ENCODE measurements at places on chromosomes 12 and 14.

- no peak for DNase-seq
These were observed 32.7 kb downstream of the CCDC175 start for GRCh38 chr14:59543873-59544272.

DNA sequence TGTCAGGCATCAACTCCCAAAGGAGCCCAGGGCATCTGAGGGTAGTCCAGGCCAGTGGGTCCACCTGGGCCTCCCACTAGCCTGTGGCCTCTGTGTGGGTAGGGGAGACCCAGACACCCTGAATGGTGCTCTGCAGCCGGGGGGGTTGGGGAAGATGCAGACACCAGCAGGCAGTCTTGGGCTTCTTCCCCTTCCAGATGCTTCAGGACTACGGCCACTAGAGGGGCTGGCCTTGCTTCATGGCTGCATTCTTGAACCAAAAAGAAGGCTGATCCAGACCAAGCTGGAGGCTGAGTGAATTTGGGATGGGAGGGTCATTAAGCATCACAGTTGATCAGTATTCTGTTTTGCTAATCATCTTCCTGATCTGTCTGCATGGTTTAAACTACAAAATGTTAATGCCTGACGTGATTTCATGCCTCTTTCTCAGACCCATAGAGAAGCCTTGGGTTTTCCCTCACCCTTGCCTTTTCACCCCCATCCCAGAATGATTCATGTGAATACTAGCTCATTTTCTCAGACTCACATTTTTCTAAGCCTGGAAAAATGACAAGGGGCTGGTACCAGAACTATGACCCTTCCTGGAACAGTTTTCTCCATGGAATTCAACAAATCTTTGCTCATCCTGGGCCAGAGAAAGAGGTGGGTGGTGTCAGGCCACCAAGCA is 134.2 kb downstream of the NTF3 start:
- DNase-seq = no peak

DNA sequence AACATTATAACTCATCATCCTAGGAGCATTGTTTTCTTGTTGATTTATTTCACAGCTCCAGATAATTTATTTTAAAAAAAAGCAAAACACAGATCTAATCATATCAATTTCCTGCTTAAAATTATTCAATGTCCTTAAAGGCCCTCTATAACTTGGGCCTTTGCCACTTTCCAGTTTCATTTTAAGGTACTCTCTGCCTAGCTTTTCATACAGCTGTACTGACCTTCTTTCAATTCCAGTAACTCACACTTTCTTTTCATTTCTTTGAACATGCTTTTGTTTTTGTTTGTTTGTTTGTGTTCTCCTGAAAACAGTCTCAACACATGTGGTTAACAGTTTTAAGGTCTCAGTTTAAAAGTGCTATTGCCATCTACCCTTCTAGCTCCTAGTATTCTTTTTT is 281.9 kb downstream of the ACSS3 start:
- no peak for DNase-seq

- no peak for DNase-seq
These were observed 557.2 kb downstream of the BCL11B start for GRCh38 chr14:98714626-98715425.

GRCh38 chr12:114661245-114661644 is 22.7 kb downstream of the TBX3 start:
- DNase-seq = no peak

DNA sequence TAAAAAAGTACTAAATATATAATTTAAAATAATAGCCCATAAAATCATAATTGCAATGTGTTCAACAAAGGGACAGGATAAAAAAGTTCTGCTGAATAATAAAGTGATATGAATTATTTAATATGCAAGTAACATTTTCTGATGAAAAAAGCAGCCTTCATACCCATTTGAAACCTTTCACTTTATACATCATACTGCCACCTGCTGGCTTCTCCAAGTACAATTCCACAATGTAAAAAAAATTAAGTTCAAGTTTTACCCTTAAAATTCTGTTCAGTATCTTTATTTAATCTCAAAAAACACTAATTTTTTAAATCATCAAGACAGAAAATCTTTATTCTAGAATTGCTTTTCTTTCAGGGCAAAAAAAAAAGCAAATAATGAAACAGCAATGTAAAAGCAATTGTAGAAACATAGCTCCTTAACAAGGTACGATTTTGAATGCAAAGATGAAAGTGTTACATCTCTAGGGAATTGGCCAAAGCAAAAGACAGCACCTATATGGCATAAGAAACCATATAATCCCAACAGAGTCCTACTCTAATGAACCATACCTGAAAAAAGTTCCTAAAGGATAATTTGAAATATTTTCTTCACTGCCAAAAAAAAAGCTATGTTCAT is 15.0 kb downstream of the MDM1 start:
- DNase-seq = no peak

- DNase-seq = no peak
These were observed 72.4 kb upstream of the CHST11 start for GRCh38 chr12:104384141-104384880.

GRCh38 chr12:64142784-64143183 is 79.3 kb downstream of the KICS2 start:
- DNase-seq = no peak

- DNase-seq = no peak
These were observed 380.3 kb upstream of the PDE3A start for GRCh38 chr12:19988001-19988400.

- DNase-seq = no peak
These were observed 95.2 kb upstream of the HMGA2 start for GRCh38 chr12:65728848-65729793.

GRCh38 chr14:96309133-96309895 is 53.3 kb downstream of the BDKRB1 start:
- DNase-seq = no peak

DNA sequence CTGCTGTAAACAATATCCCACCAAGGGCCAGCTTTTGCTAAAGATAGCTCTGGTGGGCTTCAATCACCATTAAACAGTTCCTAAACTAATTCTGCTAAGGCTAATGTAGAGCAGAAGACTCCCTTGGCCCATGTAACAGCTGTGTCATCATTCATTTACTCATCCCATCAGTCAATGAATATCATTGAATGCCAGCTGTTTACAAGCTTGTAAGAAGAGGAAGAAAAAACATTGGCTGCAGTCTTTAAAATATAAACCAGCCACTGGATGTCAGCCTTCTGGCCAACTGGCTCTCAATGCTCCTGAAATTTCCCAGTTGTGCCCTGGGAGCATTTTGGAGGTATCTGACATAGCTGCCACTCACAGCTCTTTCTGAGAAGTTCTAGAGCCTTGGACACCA is 18.0 kb upstream of the MAP3K9 start:
- no peak for DNase-seq

DNA sequence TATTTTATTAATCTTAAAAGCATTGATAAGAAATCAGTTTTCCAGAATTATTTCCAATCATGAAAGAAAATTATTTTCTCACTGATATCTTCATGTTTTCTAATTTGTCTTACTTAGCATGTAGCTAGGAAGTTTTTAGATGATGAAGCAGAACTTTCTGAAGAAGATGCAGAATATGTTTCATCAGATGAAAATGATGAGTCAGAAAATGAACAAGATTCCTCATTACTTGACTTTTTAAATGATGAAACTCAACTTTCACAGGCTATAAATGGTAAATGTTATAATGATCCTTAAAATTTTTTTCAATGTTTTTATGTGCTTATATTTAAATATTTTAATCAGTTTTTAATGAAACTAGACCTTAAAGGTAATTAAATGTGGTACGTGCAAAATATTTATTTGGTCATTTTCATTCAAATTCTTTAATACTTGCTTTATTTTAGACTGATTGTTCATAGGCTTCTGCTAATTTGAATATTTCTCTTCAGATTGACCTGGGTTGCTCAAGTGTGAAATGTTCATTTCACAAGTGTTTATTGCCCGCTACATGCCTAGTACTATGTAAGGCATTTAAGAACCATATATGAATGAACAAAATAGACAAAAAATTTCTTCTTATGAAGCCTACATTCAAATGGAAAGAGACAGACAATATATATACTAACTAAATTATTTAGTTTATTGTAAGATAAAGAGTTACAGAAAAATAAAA is 49.5 kb downstream of the FANCM start:
- DNase-seq = no peak

DNA sequence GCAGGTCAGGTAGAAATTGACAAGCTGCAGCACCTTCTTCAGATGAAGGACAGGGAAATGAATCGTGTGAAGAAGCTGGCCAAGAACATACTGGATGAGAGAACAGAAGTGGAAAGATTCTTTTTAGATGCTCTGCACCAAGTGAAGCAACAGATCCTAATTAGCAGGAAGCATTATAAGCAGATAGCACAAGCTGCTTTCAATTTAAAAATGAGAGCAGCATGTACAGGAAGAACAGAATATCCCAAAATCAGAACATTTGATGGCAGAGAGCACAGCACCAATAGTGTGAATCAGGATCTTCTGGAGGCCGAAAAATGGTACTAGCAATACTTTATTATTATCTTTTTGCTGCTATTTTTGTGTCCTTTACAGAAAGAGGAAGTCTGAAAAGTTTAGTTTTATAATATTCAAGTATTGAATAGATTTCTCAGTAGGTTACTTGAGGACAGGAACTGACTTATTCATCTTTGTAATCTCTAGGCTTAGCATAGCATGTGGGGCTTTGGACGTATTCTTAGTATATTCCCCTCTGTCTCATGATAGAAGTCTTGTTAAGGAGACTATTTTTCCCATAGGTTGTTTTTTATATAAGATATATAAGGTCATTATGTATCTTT is 30.8 kb downstream of the BBOF1 start:
- no peak for DNase-seq

GRCh38 chr14:102498678-102499265 is 10.8 kb downstream of the ANKRD9 start:
- no peak for DNase-seq

DNA sequence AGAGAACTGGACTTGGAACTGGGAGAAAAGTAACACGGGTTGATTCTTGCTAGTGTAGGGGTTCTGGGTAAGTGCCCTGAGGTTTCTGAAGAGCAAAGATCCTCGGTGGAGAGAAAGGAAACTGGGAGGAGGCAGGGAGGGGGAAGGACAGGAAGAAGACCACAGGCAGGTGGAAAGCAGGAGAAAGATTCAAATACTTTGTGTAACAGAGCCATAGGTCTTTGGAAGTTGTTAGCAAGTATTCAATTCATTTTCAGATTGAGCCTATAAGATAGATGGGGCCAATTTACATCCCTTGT is 1.3 kb downstream of the PNP start:
- DNase-seq = no peak

DNA sequence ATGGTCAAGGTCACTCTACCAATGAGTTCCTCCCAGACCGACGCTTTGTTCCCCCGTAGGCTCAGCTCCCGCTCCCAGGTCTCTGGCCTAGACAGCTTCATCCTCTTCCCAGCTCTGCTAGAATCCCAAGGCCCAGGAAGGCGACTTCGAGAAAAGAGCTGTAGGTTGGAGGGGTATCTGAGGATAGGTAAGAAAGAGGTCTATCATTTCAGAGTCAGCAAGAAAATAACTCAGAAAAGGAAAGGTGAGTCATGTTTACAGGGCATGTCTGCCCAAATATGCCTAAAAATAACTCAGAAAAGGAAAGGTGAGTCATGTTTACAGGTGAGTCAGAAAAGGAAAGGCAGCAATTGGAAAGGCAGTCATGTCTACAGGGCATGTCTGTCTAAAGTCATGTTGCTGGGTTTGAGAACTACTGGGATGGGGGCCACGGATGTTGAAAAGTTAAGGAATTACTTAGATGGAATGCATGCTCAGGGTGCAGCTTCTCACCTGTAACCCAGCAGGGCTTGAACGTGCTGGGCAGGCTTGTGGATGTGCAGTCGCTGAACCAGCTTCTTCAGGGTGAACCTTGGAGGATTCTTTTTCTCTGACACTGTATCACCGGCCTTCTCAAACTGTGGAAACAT is 12.2 kb downstream of the TEP1 start:
- no peak for DNase-seq

- DNase-seq = no peak
These were observed 58.9 kb downstream of the ARF6 start for GRCh38 chr14:49951691-49952345.

- DNase-seq = no peak
These were observed 182.9 kb upstream of the GZMB start for GRCh38 chr14:24816929-24817211.

DNA sequence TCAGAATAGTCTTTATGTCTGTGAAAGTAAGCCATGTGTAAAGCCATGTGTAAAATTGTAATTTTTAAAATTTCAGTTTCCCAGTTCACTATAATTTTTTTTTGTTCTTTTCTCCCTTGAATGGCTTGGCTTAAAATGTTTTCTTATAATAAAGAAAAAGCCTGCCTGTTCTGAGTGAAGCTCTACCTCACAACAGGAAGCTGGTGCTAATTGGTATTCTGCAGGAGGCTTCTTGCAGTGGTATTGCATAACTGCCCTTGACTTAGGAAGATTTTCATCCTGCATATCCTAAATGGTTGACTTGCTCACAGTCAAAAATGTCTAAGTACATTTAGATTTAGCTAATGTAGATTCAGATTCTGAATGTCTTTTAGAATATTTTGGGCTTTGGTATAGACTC is 49.5 kb downstream of the ATP2A2 start:
- no peak for DNase-seq

- DNase-seq = no peak
These were observed 195.1 kb downstream of the CHST11 start for GRCh38 chr12:104651811-104652210.

DNA sequence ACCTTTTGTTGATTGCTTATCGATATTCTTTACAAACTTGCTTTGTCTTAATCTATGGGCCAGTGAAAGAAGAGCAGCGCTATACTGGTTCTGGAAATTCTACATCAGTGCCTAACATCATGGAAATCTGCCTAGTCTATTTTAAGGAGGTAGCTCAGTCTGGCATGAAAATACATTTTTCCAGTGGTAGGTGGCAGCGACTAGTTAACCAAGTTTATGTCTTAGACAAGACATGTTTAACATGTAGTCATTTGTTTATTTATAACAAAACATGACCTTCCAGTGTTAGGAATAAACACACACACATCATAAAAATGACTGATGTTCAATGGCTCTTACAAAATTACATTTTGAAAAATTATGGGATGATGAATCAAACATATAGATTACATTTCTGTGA is 336.0 kb upstream of the SOX5 start:
- DNase-seq = no peak

GRCh38 chr12:40099423-40099853 is 6.4 kb downstream of the SLC2A13 start:
- DNase-seq = no peak

DNA sequence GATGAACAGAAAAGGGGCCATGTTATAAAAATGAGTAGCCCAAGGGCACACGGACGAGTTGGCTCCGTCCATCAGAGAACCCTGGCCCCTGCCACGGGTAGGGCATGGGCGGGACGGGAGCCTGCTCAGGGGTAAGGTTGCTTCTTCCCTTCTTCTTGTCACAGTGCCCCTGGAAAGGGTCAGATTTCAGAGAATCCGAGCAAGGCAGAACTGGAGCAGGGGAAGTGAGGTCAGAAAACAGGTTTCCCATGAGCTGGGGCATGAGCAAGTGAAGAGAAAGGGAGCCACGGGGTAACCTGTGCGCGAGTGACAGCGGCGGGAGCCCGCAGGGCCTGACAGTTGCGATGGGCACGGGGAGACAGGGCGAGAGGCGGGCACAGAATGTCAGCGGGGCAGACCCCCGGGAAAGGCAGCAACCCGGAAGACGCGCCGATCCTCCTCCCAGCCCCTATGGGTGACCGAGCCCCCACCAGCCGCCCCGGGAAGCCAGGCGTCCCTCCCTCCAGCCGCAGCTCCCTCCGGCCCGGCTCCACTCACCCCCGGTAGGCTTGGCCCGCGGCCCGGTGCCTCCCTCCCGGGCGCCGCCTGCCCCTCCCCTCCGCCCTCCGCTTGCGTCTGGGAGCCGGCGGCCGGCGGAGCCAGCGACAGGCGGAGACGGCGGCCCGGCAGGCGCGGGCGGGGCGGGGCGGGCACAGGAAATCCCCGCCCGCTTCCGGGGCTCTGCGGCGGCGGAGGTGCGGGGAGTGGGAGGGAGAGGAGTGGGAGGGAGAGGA is at the start of gene ZNF641:
ZNF641 (minus strand) TSS at position 671 of the 773 bp plus-strand sequence. CDS start 2,829 bp downstream, outside the sequence.
- DNase-seq = peak; percentile 47

Data from stimulated activated CD8-positive, alpha-beta memory T cell treated with anti-CD3 and anti-CD28 coated beads, Interleukin-15, amount 100 ng/mL, for 24 hours (primary cell).